ENCODE measurements at places on chromosomes 3 and 15. TPM values are rescaled to one million over a fixed set of nuclear protein-coding genes. Genes with fewer than 3 reads are reported as not detected.

The LYZL4 gene
- not detected for total RNA-seq

The SPATA16 gene
- total RNA-seq, result not detected

- no peak for DNase-seq
- H3K27ac ChIP-seq, result no peak overlapping the region
- H3K36me3 ChIP-seq, result no peaks in the 10 kb centered on the region
- H3K27me3 ChIP-seq, result no peaks in the 10 kb centered on the region
- peaks cover 14% of the 10 kb centered on the region for H3K4me1 ChIP-seq
- no peak overlapping the region for H3K4me3 ChIP-seq
Measured at GRCh38 chr3:102106416-102107097, 257.2 kb downstream of the NFKBIZ start.

GRCh38 chr3:124777762-124778470 is 47.7 kb downstream of the UMPS start:
- no peak overlapping the region for H3K27ac ChIP-seq
- no peak overlapping the region for H3K4me3 ChIP-seq
- peaks cover 51% of the 10 kb centered on the region for H3K4me1 ChIP-seq
- no peaks in the 10 kb centered on the region for H3K27me3 ChIP-seq
- H3K36me3 ChIP-seq, result no peaks in the 10 kb centered on the region

The GABRA5 gene
- not detected for total RNA-seq

All from gastrocnemius medialis (tissue), 4 donors.